Activated CD4-positive, alpha-beta memory T cell treated with anti-CD3 and anti-CD28 coated beads, Interleukin-2, amount 10 ng/mL, durations not matched to agents 7 days and 5 days (primary cell): ENCODE measurements at places on chromosomes 16 and 17.
A peak's percentile ranks its signal among the peaks of the same experiment; 100 is the strongest.

GRCh38 chr17:45300060-45300751, 16.6 kb downstream of the MAP3K14 start:
- DNase-seq: no peak

GRCh38 chr17:32971171-32971570, 20.5 kb upstream of the SPACA3 start:
- peak; percentile 63 for DNase-seq

DNA sequence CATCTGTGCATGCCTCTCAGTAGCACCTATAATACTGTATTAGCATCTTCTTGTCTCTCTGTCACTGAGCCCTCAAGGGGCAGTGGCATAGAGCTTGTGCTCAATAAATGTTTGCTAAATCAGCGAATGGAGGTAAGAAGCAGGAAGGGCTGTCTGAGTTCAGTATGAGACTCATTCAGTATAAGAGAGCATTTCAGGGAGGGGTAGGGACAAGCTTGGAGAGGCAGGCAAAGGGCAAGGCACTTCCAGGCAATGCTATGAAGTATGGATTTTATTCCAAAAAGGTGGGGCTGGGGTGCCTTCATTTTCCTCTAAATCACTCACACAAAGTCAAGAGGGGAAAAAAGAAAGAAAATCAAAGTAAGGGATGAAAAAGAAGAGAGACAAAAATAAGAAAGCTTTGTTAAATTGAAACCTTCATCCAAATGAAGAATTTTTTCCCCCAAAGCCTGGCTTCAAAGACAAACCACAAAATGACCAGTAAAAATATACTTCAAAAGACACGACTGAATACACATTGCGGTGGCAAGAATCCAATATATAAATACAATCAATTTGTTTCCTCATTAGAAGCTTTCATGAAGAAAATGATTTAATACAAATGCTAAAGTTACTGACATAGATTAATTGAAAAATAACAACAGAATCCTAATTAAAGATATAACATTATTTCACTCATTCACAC, 51.2 kb downstream of the SKAP1 start:
- no peak for DNase-seq

DNA sequence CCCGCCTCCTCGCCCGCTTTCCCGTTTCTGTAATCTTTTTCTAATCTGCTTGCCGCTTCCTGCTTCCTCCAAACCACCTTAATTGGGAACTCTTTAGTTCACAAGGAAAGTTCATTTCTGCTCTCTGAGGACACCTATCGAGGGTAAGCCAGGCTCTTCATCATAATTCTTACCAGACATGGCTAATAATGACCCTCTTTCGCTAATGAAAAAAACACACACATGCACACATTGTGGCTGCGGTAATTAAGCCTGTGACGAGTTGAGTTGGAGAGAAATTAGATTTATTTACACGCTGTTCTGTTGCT, 100.6 kb downstream of the ZNF423 start:
- DNase-seq: no peak

GRCh38 chr16:53768593-53768992, 64.6 kb downstream of the FTO start:
- no peak for DNase-seq

DNA sequence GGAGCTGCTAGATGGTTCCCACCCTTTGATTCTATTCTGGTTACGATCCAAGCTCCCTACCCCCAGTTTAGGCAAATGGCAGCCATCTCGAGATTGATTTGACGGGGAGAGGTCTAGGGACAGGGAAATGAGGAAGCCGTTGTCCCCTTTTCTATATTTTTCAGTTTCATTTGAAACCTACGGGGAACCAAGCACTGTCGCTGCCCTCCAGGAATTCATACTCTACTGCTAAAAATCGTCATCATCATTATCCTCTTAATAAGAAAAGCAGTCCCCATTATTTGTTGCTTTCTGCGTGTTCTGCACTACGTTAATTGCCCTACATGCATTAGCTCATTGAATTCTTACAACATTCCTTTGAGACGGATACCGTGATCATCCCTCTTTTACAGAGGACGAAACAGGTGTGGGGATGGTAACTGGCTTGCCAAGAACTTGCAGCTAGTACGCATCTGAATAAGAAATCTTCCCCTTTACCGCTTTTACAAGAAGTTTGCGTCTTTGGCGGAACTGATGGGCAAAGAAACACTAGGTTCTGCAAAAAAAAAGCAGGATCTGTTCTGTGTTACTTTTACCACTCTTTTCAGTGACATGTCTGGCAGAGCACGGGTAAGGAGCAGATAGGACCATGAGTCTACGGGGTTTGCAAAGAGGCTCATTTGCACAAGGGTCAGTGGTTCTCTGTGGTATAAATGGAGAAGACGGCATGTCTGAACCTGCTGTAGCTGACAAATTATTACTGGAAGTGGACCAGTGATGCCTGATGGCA, 1.1 kb downstream of the CCP110 start:
- DNase-seq: no peak

DNA sequence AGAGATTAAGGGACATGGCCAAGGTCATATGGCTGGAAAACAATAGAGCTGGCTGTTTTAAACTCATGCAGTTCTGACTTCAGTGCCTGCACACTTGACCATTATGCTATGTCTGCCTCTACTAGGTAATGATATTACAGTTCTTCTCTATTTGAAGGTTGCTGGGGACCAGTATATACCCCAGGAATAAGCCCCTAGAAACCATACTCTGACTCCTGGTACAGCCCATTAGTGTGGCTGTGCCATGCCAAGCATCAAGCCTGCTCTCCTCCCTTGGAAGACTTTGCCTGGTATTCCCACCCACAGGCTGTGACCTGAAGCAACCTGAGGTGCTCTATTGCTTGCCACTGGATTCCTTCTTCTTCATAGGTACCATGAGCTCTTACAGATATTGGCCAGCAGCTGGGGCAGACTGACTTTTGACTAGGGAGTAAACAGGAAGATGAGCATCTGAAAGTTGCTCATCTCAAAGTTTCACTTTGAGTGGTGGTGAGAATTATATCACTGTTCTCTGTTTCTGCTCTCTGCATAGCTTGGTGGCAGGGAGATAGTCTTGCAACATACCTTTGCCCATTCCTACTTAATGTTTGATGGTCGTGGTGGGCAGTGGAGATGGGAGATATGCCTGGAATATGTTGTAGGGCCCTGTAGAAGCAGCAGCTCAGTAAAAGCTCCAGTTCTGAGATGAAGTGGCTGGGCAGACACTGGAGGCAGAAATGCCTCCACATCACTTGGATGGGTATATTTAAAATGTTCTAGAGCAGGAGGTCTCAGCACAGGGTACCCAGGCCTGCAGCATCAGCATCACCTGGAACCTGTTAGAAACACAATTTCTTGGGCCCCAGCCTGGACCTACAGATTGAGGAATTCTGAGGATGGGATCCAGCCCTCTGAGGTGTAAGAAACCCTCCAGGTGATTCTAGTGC, 274.7 kb downstream of the HS3ST4 start:
- peak; percentile 38 for DNase-seq

GRCh38 chr16:49832177-49832576, 23.7 kb downstream of the ZNF423 start:
- DNase-seq: no peak

GRCh38 chr16:85600530-85601271, 12.4 kb upstream of the GSE1 start:
- no peak for DNase-seq

- peak; percentile 74 for DNase-seq
Measured at GRCh38 chr16:324451-325334, 27.8 kb downstream of the AXIN1 start.

DNA sequence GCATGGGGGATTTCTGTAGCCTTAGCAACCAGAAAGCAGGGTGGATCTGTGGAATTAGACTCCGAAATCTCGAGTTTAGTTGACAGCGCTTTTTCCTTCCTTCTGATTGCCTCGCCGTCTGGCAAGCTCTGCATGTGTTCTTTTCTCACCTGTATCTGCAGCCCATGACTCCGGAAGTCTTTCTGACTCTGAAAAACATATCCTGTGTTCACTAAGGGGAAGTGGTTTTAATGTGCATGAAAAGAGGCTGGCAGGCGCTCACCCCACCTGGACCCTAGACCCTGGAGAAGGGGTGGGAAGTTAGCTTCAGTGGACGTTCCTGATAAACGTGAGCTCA, 158.5 kb downstream of the RPTOR start:
- DNase-seq: peak; percentile 47

DNA sequence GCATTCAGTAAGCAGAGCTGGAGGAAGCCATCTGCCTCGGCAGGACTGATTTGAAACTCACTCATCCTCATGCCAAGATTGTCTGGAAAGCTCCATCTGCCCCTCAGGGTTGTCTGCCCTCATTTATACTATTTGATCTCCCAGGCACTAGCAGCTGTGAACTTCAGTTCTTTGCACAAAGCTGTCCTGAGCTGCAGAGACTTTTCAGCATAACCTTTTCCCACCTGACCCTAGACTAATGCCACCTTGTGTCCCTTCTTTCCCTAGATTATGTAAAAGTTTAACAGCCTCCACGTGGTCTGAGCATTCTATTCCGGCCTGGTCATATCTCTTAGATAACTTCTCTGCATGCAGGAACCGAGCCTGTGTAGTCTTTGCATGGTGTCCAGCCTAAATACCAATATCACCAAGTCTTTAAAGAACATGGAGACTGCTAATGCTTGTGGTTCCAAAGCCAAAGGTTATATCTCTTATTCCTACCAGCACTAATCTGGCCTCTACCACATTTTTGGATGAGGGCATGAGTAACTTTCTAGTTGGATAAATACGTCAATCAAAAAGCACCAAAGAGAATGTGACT, 29.1 kb downstream of the STAT5A start:
- no peak for DNase-seq

DNA sequence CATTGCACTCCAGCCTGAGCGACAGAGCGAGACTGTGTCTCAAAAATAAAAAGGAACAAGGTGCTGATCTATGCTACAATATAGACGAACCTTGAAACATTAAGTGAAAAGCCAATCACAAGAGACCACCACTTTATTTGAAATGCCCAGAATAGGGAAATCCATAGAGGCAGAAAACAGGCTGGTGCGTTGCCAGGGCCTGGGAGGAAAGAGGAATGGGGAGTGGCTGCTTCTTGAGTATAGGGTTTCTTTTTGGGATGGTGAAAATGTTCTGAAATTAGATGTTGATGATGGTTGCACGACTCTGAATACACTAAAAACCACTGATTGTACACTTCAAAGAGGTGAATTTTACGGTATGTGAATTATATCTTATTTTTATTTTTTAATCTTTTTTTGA, 20.3 kb upstream of the GLIS2 start:
- DNase-seq: no peak

- DNase-seq: no peak
Measured at GRCh38 chr17:885971-886571, 93.5 kb downstream of the NXN start.

DNA sequence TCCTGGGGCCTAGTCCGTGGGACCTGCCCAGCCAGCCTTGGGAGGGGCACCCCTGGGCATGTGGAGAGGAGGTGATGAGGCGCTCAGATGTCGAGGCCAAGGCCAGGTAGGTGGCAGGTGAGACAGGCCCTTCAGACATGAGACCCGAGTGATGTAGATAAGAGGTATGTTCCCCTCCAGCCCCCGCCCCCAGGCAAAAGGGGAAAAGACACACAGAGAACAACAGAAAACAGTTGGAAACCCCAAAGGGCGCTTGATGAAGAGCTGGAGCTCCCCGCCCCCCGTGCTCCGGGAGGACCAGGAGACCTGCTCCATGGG, 95.4 kb upstream of the CBX4 start:
- no peak for DNase-seq

GRCh38 chr17:43608313-43608712, 53.4 kb downstream of the MEOX1 start:
- peak; percentile 26 for DNase-seq

DNA sequence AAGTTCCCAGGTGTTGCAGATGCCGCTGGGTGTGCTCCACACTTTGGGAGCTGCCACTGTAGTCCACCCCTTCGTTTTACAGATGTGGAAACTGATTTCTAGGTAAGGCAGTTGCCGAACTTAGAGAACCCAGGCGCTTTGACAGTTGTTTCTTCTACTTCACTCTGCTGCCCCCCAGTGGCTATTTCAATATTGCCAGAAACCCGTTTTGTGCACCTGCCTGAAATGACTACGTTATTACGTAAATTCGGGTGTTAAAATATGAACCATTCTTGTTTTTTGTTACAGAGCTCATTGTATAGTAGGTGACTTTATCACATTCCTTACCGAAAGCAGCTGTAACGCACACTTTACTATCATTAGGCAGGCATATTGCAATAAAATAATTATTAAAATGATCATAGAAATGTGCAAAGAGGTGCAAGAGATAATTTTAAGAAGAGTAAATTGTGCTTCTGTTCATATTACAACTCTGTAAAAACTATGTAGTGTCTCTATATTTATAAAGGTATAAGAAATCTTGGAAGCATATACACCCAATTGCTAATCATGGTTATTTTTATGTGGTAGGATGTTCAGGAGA, 44.9 kb downstream of the OTOA start:
- DNase-seq: peak; percentile 86

- DNase-seq: no peak
Measured at GRCh38 chr16:86755571-86756006, 177.2 kb downstream of the FOXL1 start.

GRCh38 chr17:36512641-36513040, 22.0 kb downstream of the MYO19 start:
- DNase-seq: no peak

DNA sequence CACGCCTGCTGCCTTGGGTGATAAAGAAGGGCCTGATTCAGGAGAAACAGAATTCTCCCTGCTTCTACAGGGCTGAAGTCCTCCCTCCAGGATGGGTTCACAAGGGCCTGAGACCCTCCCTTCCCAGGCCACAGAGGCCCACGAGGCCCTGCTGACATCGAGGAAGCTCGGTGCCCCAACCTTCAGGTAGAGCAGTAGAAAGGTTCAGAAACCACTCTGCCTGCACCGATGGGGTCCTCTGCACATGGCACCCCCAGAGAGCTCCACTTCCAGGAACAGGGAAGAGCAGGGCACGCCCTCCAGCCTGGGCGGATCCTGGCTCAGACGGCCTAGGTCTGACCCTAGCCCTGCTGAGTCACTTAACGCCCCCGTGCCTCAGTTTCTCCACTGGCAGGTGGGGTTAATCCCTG, 773 bp downstream of the CENPX start:
- DNase-seq: no peak

GRCh38 chr17:3964203-3965117, at the start of gene ATP2A3:
Gene ATP2A3 (minus strand): TSS chr17:3964437. CDS start chr17:3964291, 146 bp downstream.
- DNase-seq: peak; percentile 86

- DNase-seq: no peak
Measured at GRCh38 chr16:57548408-57548807, 6.0 kb downstream of the ADGRG5 start.
